ENCODE measurements at places on chromosomes 2 and 18.
A peak's percentile ranks its signal among the peaks of the same experiment; 100 is the strongest.

- DNase-seq = no peak
Observed at GRCh38 chr2:68643011-68643873, at the start of gene PROKR1. Gene PROKR1 (plus strand): TSS chr2:68643579. CDS start chr2:68645822, 2,243 bp downstream.

DNA sequence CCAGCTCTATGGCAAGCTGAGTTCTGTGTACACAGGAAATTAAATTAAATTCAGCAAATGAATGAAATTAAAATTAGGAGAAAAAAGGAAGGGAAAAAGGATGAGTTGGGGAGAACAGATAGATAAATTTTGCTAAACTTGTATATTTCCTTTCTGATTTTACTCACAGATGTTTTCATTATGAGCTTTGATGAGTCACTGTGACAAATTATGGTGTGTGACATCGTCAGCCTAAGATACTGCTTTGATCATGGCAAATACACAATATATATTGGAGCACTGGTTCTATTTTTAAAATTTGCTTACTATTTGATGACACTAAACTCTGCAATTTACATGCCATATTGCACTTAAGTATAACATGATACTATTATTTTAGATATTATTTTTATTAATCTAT, 464.6 kb upstream of the SPHKAP start:
- DNase-seq = no peak

DNA sequence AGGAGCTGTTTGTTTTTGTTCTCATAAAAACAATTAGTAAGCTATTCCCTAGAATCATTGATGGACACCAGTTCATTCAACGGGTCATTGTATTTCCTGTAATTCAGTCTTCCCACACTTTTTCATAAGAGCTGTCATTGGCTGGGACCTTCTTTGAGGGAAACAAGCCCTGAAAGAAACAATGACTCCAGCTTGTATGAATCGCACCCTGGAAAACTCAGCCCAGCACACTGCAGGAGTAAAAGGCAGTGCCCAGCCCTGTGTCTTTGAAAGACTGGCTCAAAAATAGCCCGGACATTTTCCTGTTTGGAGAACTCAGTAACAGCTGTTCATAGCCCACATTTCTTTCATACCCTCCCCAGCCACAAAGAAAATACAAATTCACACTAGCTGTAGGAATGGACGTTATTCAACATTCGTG, 81.5 kb downstream of the NCKAP5 start:
- peak; percentile 74 for DNase-seq

- DNase-seq = no peak
Observed at GRCh38 chr2:6928452-6928851, 11.2 kb downstream of the RNF144A start.

DNA sequence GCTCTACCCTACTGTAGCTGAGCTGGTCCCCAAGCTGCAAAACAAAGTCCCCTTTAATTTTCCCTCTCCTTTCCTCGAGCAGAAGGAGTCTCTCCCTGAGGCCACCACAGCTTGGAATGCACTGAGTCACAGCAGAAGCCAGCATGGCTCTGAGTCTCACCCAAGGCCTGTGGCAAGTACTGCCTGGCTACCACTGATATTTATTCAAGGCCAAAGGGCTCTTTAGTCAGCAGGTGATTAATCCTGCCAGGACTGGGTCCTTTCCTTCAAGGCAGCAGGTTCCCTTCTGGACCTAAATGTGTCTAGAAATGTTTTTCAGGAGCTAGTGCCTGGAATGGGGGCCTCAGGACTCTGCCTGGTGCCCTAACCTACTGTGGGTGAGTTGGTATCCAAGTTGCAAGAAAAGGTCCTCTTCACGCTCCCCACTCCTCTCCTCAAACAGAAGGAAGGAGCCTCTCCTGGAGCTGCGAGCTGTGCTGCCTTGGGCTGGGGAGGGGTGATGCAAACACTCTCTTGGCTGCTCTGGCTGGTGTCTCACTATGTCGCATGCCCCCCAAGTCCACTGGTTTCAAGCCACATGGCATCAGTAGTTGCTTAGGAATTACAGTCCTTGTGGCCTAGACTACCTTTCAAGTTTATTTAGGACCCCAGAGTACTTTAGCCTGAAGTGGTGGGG, 53.4 kb downstream of the CD28 start:
- no peak for DNase-seq

- DNase-seq = no peak
Observed at GRCh38 chr2:9641641-9642040, 10.8 kb upstream of the YWHAQ start.

- DNase-seq = peak; percentile 80
Observed at GRCh38 chr2:85785027-85785822, 31.4 kb downstream of the ATOH8 start.

DNA sequence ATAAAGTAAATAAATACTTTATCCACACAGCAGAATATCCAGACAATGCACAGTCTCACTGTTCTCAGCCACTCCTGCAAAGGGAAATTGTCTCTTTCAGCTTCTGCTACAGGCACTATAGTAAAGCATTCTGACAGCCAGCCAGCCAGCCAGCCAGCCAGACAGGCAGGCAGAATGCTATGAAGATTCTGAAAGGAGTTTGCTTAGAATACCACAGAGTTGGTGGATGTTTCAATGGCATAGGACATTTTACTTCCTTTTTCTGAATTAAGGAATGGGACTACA, 116.1 kb upstream of the CYP26B1 start:
- peak; percentile 45 for DNase-seq

DNA sequence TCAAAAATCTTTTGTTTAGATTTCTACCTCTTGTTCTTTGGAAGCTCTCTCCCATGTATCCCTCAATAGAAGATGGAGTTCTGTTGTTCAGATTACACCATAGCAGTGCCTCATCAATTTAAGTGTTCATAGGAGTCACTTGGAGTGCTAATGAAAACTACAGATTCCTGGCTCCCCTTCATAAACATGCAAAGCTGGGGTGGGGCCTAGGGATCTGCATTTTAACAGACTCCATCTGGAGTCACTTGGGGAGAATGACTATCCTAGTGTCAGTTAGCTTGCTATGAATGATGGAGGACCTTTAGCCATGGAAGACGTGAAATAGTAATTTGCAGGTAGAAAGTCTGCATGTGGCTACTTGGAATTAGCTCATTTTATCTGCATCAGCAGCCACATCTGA, 105.4 kb downstream of the RGPD3 start:
- no peak for DNase-seq

GRCh38 chr18:14944838-14945237, 196.9 kb downstream of the ANKRD30B start:
- no peak for DNase-seq

DNA sequence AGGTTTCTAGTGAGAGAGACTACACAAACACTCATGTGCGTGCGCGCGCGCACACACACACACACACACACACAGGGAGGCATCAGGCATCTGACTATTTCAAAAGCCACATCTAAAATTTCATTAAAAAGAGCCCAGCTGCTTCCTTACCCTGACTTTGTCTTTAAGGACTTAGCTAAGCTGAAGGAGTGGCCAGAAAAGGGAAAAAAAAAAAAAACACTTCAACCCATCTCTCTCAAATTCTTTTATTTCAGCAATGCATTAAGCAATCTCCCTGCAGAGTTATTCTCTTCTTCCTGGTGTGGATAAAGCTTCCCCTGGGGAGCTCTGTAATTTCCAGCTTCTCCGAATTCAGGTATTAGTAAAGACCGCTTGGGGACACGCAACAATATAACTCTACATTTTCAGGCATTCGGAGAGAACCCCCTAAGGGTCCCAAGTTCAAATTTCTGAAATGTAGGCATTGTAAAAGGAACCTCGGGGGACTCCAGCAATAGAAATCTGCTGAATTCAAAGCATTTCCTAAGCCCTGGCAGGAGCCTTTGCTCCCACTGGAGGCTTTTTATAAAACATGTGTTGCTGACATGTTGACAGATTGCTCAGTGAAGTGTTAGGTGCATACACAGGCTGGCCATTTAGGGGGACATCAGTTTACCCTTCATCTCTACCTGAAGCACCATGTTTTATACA, 67.0 kb downstream of the ZNF521 start:
- no peak for DNase-seq

- DNase-seq = no peak
Observed at GRCh38 chr2:134952608-134953007, 34.0 kb downstream of the CCNT2 start.

DNA sequence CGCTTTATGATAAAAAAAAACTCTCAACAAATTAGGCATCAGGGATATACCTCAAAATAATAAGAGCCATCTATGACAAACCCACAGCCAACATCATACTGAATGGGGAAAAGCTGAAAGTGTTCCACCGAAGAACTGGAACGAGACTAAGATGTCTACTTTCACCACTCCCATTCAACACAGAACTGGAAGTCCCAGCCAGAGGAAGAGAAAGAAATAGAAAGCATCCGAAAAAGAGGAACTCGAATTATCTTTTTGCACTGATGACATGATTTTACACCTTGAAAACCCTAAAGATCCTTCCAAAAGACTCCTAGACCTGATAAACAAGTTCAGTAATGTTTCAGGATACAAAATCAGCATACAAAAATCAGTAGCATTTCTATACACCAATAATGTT, 121.6 kb downstream of the ZRANB3 start:
- no peak for DNase-seq

- no peak for DNase-seq
Observed at GRCh38 chr18:41744421-41745030, 210.5 kb upstream of the PIK3C3 start.

GRCh38 chr2:29405266-29405665, 290.1 kb downstream of the CLIP4 start:
- DNase-seq = no peak

DNA sequence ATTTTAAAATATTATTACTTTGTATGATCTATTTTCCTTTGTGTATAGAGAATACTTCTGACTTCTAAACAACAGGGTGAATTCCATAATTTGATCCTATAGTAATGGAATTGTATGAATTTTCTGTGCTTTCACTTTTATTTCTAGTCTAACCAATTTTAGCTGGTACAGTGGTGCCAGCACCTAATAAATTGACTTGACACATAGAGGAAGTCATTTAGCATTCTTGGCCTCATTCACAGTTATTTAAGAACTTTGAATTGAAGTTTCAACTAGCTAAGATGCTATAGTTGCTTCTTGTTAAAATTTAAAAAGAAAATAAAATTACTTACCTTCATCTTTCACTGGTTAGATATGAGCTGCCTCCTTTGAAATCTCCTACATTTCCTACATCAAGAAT, 220.4 kb downstream of the CPS1 start:
- no peak for DNase-seq

DNA sequence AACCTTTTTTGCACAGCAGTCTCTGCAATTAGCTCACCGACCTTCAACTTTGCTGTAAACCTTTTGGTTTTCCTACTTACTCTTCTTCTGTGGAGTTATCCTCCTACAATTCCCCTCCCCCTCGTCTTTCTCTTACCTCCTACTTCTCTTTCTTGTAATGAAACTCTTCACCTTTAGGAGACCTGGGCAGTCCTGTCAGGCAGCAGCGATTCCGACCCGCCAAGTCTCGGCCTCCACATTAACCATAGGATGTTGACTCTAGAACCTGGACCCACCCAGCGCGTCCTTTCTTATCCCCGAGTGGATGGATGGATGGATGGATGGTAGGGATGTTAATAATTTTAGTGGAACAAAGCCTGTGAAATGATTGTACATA, 8.3 kb downstream of the TBR1 start:
- DNase-seq = no peak

- DNase-seq = no peak
Observed at GRCh38 chr2:64101141-64101591, 43.1 kb downstream of the PELI1 start.

DNA sequence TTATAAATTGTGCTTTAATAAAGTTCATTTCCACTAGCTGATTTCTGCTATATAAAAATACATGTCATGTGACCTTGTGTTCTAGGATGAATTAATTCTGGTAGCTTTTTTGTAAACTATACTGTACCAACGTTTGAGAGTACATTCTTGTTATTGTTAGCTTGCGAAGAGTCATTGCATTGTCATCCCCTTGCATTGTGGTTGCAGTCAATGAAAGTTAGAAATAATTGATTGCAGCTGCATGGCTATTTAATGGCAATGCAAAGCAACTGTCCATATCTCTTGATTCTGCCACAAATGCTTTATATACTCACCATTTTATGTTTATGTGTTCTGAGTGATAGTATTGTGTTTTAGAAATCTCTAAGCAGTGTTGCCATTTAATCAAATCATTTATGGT, 91.6 kb downstream of the ZNF407 start:
- no peak for DNase-seq

- DNase-seq = no peak
Observed at GRCh38 chr2:190792956-190793888, 87.4 kb upstream of the GLS start.

GRCh38 chr2:235468978-235469655, 24.7 kb upstream of the AGAP1 start:
- peak; percentile 62 for DNase-seq

GRCh38 chr2:164314148-164314547, 307.1 kb downstream of the GRB14 start:
- peak; percentile 2 for DNase-seq

GRCh38 chr18:35075132-35075531, 33.9 kb downstream of the MAPRE2 start:
- DNase-seq = no peak

DNA sequence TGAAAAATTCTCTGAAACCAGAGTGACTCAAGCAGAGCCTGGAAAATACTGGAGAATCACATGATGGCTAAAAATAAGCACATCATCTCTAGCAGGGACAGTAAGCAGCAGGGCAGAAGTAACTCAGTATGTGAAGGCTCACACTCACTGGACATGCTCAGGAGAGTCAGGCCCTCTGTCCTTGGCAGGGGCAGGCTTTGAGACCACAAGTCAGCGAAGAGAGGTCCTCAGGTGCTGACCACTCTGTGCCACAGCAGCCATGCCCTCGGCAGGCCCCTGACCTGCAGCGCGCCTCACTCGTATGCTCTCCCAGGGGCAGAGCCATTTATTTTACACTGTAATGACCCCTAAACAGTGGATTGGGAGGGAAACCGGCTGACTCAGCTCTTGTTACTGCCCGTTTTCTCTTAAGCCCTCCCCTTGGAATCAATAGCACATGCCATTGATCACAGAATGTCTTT, 76.8 kb downstream of the MAPRE2 start:
- peak; percentile 73 for DNase-seq

- no peak for DNase-seq
Observed at GRCh38 chr18:74622072-74622471, 24.4 kb downstream of the ZNF407 start.

Data from Ammon's horn (tissue), 1 donor.